ENCODE measurements at places on chromosomes 11 and 22.

- DNase-seq = peak; percentile 34
Observed at GRCh38 chr11:109425554-109425953, 3.6 kb downstream of the C11orf87 start.

- no peak for DNase-seq
Observed at GRCh38 chr11:21374376-21374775, 705.0 kb downstream of the NELL1 start.

DNA sequence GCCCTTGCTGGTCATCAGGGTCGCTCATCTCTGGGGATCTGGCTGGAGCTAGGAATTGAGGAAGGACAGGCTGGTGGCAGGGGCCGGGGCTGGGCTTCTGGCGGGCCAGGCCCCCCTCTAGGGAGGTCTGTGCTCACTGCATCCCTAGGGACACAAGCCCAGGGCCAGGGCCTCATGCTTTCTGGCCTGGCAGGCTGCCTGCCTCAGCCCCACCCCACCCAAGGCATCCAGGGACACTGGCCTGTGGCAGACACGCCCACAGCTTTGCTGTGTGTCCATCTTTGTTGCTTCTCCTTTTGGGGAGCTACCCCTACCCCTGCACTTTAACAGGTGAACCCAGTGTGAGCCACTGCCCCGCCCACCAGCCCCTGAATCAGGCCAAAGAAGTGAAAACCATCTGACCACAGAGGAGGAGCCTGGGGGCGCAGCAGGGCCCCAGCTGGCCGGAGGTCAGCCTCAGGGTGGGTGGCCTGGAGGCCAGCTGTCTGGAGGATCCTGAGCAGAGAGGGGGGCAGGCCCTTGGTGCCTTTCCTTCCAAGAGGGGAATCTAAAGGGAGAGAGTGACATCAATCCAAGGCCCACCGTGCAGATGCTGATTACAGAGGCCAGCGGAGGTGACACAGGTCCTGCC, 26.8 kb upstream of the CELSR1 start:
- DNase-seq = no peak

- no peak for DNase-seq
Observed at GRCh38 chr11:37390576-37391083, 792.6 kb upstream of the RAG2 start.

DNA sequence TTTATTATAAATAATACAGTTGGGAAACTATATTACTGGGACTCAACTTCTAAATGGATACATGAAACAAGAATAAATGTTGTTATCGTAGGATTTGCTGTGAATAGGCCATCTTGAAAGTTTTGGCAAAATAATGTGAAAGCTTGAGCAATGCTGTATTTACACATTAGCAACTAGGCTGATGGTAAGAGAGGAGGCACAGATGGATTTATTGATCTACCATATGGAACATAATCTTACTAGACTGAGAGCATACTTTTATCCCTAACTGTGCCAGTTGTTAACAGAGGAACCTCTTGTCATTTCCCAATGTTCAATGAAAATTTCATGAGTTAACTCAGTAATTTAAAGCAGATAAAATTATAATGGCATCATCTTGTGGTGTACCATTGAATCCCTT, 22.8 kb downstream of the APIP start:
- DNase-seq = no peak

Data from WERI-Rb-1 (cell line).